ENCODE measurements at places on chromosomes 1 and 21. TPM values are rescaled to one million over a fixed set of nuclear protein-coding genes. Genes with fewer than 3 reads are reported as not detected.

GRCh38 chr1:26459573-26460031, 12.6 kb upstream of the HMGN2 start:
- no peak for DNase-seq

DNA sequence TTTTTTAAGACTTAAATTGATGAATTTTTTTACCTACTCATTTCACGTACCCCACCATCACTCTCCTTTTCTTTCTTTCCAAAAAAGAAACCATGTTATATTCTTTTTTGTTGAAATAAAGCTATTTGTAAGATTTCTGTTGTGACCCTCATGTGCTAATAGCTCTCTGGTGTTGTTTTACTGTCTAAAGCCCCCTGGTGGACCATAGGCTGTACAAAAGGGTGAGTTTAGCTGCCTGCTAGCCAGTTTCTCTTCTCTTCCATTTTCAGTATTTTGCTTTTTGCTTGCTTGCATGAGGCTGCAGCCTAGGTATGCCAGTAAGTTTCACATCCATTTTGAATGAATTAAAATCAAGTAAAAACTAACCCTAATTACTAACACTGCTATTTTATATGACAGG, 15.6 kb upstream of the VAMP3 start:
- no peak for DNase-seq

ETNK2 gene
- 9.8 TPM for polyA plus RNA-seq

DNA sequence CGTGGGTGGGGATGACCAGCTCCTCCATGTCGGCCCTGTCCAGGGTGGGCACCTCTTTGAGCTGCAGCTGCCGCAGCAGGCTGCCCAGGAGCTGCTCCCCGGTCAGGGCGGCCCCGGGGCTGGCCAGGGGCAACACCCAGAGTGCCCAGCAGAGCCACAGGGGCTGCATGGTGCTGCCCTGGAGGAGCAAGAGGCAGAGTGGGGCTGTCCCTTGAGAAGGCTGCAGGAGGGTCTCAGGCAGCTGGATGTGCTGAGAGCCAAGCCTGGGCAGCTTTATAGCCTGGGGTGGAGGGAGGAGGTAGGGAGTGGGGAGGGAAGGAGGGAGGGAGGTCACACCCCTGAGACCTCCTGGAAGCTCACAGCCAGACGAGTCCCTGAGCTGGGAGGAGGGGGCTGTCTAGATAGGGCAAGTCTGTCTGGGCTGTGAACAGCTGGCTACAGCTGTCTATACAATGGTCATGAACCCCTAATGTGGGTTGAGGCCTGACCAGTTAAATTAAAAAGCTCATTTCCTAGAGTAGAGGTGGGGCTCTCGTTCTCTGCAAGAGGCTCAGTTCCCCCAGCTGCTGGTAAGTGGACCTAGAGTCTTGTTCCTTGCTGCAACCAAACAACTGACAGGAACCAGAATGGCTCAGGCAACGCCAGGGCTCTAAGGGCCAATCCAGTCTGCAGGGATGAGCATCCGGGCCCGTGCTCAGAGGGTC, at the start of gene LEFTY1:
Gene LEFTY1, minus strand, starts transcription at position 249 of the 704 bp plus-strand sequence. Its CDS starts 80 bp downstream, at position 169.
- DNase-seq: no peak

GRCh38 chr1:13871413-13871812, 171.4 kb downstream of the PRDM2 start:
- no peak for DNase-seq

GRCh38 chr1:79811173-79811572, 804.6 kb upstream of the ADGRL4 start:
- DNase-seq: no peak

PLEKHA6 gene
- polyA plus RNA-seq: 1.4 TPM
